ENCODE measurements at places on chromosomes 3 and 15. TPM values are rescaled to one million over a fixed set of nuclear protein-coding genes. Genes with fewer than 3 reads are reported as not detected.

DNAH12 gene
- total RNA-seq, result under 0.01 TPM

- H3K36me3 ChIP-seq, result no peaks in the 10 kb centered on the region
- H3K27me3 ChIP-seq, result no peaks in the 10 kb centered on the region
- no peak overlapping the region for H3K27ac ChIP-seq
Measured at GRCh38 chr3:28191363-28191762, 50.1 kb upstream of the CMC1 start.

- DNase-seq, result no peak
- H3K4me3 ChIP-seq, result no peak overlapping the region
- no peaks in the 10 kb centered on the region for H3K36me3 ChIP-seq
- peaks cover 6% of the 10 kb centered on the region for H3K4me1 ChIP-seq
Measured at GRCh38 chr3:124172816-124173215, 180.9 kb upstream of the ROPN1 start.

DNA sequence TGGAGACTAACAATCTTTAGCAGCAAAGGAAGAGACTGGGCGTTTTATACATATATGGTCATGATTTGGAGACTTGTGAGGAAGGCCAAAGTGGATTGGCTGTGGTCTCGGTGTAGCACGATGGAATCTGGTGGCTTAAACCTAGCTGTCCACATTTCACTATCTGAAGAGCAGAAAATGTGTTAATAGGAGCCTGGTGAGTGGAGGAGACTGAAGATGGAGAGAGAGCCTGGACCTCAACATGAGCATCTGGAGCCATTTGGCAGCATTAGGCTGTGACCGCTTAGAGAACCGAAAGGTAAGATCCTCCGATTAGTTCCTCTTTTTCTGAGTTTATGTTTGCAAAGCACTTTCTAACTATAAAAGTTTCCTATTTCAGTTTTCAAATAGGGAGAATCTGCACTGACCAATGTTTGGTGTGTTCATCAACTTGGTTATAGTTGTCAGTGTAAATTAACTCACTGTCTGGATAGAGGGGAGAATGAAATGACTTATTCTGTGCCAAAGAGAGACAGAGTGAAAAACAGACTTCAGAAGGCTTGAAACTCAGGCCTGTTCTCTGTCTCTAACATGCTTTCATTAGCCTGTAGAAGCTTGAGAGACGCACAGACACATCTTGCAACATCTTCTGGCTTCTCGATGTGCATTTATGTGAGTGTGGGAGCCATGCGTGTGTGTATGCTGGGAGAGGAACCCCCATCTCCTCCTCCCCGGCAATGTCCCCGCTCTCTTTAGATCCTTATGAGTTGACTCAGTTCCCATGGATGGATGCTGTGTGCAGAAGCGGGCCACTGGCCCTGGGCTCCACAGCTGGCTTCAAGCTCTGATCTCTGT is 244.7 kb upstream of the TBL1XR1 start:
- no peak overlapping the region for H3K4me3 ChIP-seq
- no peaks in the 10 kb centered on the region for H3K27me3 ChIP-seq
- peaks cover 6% of the 10 kb centered on the region for H3K4me1 ChIP-seq
- no peaks in the 10 kb centered on the region for H3K36me3 ChIP-seq
- no peak for DNase-seq

DNA sequence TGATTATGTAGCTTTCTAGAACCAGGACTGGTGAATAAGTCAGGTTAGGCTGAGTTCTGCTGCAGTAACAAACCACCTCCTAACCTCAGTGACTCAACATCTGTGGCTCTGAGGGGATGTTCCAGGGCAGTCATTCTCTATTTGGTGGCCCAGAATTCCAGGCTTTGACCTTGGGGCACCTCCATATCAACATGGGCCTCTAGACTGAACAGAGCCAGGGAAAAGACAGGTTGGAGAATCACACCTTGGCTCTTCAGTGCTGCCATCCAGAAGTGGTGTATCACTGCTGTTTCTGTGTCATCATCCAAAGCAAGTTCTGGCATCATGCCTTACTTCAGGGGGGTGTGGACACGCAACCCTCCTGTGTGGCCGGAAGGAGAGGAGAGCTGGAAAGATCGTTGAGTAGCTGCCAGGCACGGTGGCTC is 15.3 kb downstream of the ZBTB47 start:
- H3K4me1 ChIP-seq, result no peaks in the 10 kb centered on the region
- DNase-seq, result peak; percentile 75
- no peak overlapping the region for H3K4me3 ChIP-seq
- H3K27me3 ChIP-seq, result no peaks in the 10 kb centered on the region
- H3K36me3 ChIP-seq, result peaks cover 2% of the 10 kb centered on the region
- no peak overlapping the region for H3K27ac ChIP-seq

DNA sequence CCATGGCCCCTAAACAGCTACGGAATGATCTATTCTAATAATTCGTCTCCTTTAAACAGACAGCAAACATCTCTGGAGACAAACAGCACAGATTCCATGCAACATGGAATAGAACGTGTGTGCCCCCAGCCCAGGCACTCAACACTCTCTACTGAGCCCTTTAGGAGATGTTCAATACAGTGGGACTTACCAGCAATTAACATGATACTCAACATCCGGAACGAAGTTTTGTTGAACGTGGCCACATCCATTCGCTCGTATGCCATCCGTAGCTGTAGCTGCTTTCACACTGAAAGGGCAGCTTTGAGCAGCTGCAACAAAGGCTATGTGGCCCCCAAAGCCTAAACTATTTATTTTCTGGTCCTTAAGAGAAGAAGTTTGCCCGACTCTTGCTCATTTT is 3.5 kb downstream of the ADAMTS17 start:
- peaks cover 17% of the 10 kb centered on the region for H3K27me3 ChIP-seq
- no peak overlapping the region for H3K4me3 ChIP-seq
- DNase-seq, result no peak
- no peaks in the 10 kb centered on the region for H3K4me1 ChIP-seq

DNA sequence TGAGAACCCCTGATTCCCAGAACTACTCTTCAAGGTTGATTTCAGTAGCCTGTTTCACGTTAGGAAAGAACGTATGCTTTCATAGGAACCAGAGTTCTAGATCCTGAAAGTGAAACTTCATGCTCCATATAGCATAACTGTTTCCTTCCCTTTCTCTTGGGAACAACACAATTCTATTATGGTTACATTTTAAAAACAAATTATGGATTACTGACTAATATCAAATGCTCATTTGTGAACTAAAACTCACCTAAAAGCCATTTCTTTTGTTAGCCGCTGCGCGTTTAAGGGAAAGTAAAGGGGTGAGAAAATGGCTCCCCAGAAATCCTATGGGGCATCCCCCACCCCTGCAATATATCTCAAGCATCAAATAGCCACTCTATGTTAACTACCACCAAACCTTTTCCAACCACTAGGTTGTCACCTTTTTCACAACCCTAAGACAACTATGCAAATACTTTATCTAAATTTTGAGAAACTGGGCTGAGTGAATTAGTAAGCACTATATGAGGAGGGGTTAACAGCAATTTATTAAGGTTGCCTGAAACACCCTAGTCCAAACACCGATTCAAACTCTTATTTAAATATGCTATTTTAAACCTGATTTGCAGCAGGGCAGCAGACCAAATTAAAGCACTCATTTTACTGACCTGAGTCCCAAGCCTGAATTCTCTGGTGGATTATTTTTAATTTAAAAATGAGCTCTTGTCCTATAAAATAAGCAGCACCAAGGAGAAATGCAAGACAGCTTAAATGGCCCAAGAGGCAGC is 2.4 kb downstream of the SIAH2 start:
- H3K36me3 ChIP-seq, result peaks cover 5% of the 10 kb centered on the region
- no peak for DNase-seq
- peaks cover 17% of the 10 kb centered on the region for H3K4me1 ChIP-seq
- peak overlapping the region; percentile 89 for H3K27ac ChIP-seq

DNA sequence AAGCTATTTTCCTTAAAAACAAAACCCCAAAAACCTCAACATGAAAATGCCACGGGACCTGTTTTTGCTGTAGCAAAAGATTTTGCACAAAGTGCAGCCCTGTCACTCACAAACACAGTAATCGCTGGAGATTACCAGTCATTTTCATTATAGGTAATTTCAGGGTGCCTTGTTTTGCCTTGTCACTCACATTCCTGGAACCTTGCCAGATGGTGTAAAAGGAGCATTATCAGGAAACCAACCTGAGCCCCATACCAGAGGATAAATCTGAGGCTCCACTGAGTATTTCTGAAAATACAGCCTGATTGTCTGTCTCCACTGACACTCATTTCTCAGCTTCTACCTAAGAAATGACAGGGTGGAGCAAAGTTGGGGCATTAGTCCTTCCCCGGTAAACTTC is 791.3 kb upstream of the LMCD1 start:
- H3K36me3 ChIP-seq, result no peaks in the 10 kb centered on the region
- no peak overlapping the region for H3K4me3 ChIP-seq
- H3K4me1 ChIP-seq, result no peaks in the 10 kb centered on the region

GRCh38 chr15:95429345-95429744 is 901.2 kb upstream of the NR2F2 start:
- DNase-seq, result no peak
- H3K27ac ChIP-seq, result no peak overlapping the region
- no peaks in the 10 kb centered on the region for H3K36me3 ChIP-seq
- no peak overlapping the region for H3K4me3 ChIP-seq

GRCh38 chr15:76191539-76192244 is 119.6 kb downstream of the ETFA start:
- DNase-seq, result no peak
- H3K27ac ChIP-seq, result no peak overlapping the region
- H3K4me3 ChIP-seq, result no peak overlapping the region
- H3K4me1 ChIP-seq, result peaks cover 16% of the 10 kb centered on the region
- H3K27me3 ChIP-seq, result peaks cover 18% of the 10 kb centered on the region
